ENCODE measurements at places on chromosomes 13 and 19. TPM values are rescaled to one million over a fixed set of nuclear protein-coding genes. Genes with fewer than 3 reads are reported as not detected.
A peak's percentile ranks its signal among the peaks of the same experiment; 100 is the strongest.

KLHL1 gene
- not detected for total RNA-seq

OLFM4 gene
- not detected for total RNA-seq

ZNF709 gene
- total RNA-seq: 4.8 TPM

FGF9 gene
- total RNA-seq: 0.22 TPM

KIR2DL3 gene
- total RNA-seq: not detected

COMP gene
- total RNA-seq: 0.10 TPM

WTIP gene
- 0.07 TPM for total RNA-seq

CRTC1 gene
- 13.1 TPM for total RNA-seq

MEIOSIN gene
- total RNA-seq: not detected

DNA sequence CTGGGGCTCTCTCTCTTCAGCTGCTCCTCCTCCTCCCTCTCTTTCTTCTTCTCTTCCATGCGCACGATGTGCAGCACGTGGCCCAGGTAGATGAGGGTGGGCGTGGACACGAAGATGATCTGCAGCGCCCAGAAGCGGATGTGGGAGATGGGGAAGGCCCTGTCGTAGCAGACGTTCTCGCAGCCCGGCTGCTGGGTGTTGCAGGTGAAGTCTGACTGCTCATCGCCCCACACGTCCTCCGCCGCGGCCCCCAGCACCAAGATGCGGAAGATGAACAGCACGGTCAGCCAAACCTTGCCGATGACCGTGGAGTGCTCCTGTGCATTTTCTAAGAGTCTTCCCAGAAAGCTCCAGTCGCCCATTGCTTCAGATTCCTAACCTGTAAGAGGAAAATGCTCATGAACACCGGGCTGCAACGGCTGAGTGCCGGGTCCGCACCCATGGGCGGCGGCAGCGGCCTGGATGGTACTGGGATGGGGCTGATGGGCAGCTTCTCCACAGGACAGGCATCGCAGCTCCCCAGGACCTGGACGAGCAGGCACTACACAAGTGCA lies 17.8 kb downstream of the GJA3 start:
- H3K27me3 ChIP-seq: peaks cover 32% of the 10 kb centered on the region
- DNase-seq: no peak
- peaks cover 5% of the 10 kb centered on the region for H3K4me1 ChIP-seq
- no peaks in the 10 kb centered on the region for H3K36me3 ChIP-seq
- no peak overlapping the region for H3K27ac ChIP-seq

- H3K4me3 ChIP-seq: no peak overlapping the region
- H3K4me1 ChIP-seq: peaks cover 9% of the 10 kb centered on the region
- peaks cover 57% of the 10 kb centered on the region for H3K27me3 ChIP-seq
- no peak overlapping the region for H3K27ac ChIP-seq
- H3K36me3 ChIP-seq: no peaks in the 10 kb centered on the region
- no peak for DNase-seq
Measured at GRCh38 chr19:47469363-47469700, 2.4 kb downstream of the SLC8A2 start.

DNA sequence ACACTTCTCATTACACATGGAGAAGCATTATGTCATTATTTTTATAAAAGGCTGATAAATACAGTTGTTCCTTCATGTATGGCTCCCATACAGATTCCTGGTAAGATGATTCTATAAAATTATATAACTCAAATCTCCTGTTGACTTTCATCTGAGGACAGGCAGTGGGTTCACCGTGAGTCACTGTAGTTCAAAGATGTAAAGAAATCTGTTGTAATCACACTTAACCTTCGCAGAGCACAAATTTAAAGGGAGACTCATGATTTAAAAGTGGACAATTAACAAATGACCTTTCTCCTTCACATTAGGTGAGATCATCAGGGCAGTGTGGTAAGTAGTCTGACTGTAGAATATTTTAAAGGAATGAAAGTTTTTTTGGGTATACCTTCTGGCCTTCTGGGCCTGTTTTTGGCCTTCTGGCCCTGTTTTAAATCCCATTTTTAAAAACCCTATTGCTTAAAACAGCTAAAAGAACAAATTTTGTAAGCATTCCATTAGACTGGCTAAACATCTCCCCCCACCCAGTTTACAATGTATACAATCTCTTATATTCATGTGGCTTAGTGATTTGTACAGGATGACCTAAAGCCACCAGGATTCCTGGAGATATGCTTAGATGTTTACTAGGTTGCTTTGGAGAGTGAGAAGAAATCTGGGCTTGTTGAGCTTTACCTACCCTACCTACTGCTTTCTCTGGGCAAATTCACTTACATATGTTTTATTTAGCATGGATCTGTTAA lies 171.2 kb downstream of the ITGBL1 start:
- peak overlapping the region; percentile 76 for H3K27ac ChIP-seq
- no peak for DNase-seq
- peaks cover 44% of the 10 kb centered on the region for H3K4me1 ChIP-seq
- H3K36me3 ChIP-seq: no peaks in the 10 kb centered on the region
- peak overlapping the region; percentile 58 for H3K4me3 ChIP-seq

DNA sequence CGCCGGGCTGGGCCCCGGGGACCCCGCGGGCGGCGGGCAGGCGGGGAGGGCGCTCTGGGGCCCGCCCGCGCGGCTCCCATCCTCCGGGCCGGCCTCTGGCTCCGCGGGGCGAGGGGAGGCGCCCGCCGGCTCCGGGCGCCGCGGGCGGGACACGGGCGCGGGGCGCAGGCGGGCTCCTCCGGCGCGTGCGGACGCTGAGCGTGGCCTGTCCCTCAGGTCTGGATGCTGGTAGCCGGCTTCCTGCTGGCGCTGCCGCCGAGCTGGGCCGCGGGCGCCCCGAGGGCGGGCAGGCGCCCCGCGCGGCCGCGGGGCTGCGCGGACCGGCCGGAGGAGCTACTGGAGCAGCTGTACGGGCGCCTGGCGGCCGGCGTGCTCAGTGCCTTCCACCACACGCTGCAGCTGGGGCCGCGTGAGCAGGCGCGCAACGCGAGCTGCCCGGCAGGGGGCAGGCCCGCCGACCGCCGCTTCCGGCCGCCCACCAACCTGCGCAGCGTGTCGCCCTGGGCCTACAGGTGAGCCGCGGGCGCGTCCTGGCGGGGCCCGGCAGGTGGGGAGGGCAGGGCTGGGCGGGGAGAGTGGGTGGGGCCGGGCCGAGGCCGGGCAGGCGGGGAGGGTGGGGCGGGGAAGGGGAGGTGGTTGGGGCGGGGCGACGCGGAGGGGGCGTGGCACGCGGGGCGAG lies 420 bp downstream of the IL17D start:
- peaks cover 2% of the 10 kb centered on the region for H3K36me3 ChIP-seq
- no peak overlapping the region for H3K4me3 ChIP-seq
- H3K4me1 ChIP-seq: peaks cover 14% of the 10 kb centered on the region
- H3K27ac ChIP-seq: no peak overlapping the region
- peaks cover 19% of the 10 kb centered on the region for H3K27me3 ChIP-seq

- H3K4me3 ChIP-seq: peak within 1 kb of the TSS; percentile 86
- H3K27me3 ChIP-seq: no peaks in the 10 kb centered on the region
- peak within 1 kb of the TSS; percentile 90 for H3K27ac ChIP-seq
- H3K4me1 ChIP-seq: peaks cover 36% of the 10 kb centered on the region
- peak; percentile 93 for DNase-seq
Measured at GRCh38 chr19:7636691-7637373, at the start of gene STXBP2. Gene STXBP2 (plus strand): TSS chr19:7637110. CDS start chr19:7637150, 40 bp downstream.

- DNase-seq: no peak
- no peaks in the 10 kb centered on the region for H3K36me3 ChIP-seq
- H3K4me1 ChIP-seq: peaks cover 13% of the 10 kb centered on the region
Measured at GRCh38 chr19:31340042-31341025, 8.9 kb downstream of the TSHZ3 start.

- DNase-seq: no peak
- no peaks in the 10 kb centered on the region for H3K27me3 ChIP-seq
- no peak overlapping the region for H3K27ac ChIP-seq
- H3K36me3 ChIP-seq: no peaks in the 10 kb centered on the region
Measured at GRCh38 chr13:103931331-103931845, 865.2 kb upstream of the SLC10A2 start.

GRCh38 chr19:12035220-12036172 lies at the start of gene ZNF433:
Gene ZNF433 (minus strand): TSS chr19:12035679. CDS start chr19:12035539, 140 bp downstream.
- peak; percentile 80 for DNase-seq
- H3K27me3 ChIP-seq: no peaks in the 10 kb centered on the region
- peak within 1 kb of the TSS; percentile 74 for H3K27ac ChIP-seq
- no peaks in the 10 kb centered on the region for H3K36me3 ChIP-seq
- peaks cover 20% of the 10 kb centered on the region for H3K4me1 ChIP-seq

GRCh38 chr13:46605076-46605824 lies 52.3 kb downstream of the LRCH1 start:
- H3K27ac ChIP-seq: peak overlapping the region; percentile 86
- H3K27me3 ChIP-seq: no peaks in the 10 kb centered on the region
- DNase-seq: no peak

- no peaks in the 10 kb centered on the region for H3K4me1 ChIP-seq
- H3K27ac ChIP-seq: no peak overlapping the region
- H3K27me3 ChIP-seq: peaks cover 22% of the 10 kb centered on the region
Measured at GRCh38 chr19:55766466-55766865, 2.5 kb upstream of the RFPL4AL1 start.

- no peak for DNase-seq
- no peaks in the 10 kb centered on the region for H3K27me3 ChIP-seq
- H3K27ac ChIP-seq: no peak overlapping the region
- H3K4me1 ChIP-seq: peaks cover 20% of the 10 kb centered on the region
- H3K4me3 ChIP-seq: no peak overlapping the region
Measured at GRCh38 chr19:47190167-47190727, 40.8 kb downstream of the BBC3 start.

- no peaks in the 10 kb centered on the region for H3K4me1 ChIP-seq
- H3K4me3 ChIP-seq: no peak overlapping the region
- H3K27ac ChIP-seq: no peak overlapping the region
- peaks cover 7% of the 10 kb centered on the region for H3K27me3 ChIP-seq
- H3K36me3 ChIP-seq: no peaks in the 10 kb centered on the region
- DNase-seq: no peak
Measured at GRCh38 chr13:112154301-112155060, 87.5 kb downstream of the SOX1 start.

- H3K27me3 ChIP-seq: peaks cover 4% of the 10 kb centered on the region
- DNase-seq: peak; percentile 46
- peak overlapping the region; percentile 75 for H3K4me3 ChIP-seq
- peaks cover 13% of the 10 kb centered on the region for H3K4me1 ChIP-seq
Measured at GRCh38 chr13:109785141-109785891, 1.1 kb downstream of the IRS2 start.

DNA sequence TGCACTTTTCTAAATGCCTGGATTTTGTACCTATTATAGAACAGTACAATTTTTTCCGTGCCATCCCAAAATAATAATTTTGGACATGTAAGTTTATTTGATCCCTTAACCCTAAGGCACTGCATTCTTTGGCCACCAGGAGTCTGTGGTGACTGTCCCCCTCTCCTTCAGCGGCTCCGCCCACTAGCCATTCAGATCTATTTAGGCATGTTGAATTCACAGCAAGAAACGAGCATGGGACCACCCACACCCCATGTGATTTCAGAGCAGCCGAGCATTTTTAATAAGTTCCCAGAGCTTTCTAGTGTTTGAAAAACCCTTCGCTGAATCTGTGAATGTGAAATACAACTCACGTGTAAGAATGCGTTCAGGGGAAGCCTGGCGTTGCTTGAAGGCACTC lies 567.5 kb downstream of the MYO16 start:
- no peaks in the 10 kb centered on the region for H3K4me1 ChIP-seq
- H3K27me3 ChIP-seq: peaks cover 5% of the 10 kb centered on the region
- H3K27ac ChIP-seq: no peak overlapping the region
- no peak for DNase-seq
- H3K4me3 ChIP-seq: no peak overlapping the region

DNA sequence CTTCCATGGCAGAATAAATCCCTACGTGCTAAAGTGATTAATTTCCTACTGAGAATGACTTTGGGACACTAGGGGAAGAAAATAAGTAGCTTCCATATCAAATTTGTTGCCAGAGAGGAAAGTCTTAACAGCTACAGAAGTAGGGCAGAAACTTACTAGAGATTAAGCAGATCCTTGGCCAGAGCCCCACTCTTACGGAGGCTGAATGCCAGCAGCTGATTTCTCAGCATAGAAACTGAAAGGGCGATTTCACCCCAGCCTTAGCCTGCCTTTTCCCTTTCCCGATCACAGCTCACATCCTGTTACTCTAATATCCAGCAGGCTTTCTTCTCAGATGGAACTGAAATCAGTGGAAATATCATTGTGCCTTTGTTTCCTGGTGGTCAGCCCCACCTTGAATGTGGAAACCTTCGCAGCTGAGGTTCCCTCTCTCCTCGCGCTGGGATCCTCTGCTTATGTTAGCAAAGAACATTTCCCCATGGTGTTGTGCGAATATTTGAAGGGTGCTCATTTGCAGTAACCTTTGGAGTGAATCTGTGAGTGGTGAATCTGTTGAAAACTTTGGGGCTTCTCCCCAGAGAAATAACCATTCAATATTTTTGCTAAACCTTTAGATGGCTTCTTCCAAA lies 8.4 kb downstream of the FAM124A start:
- H3K27me3 ChIP-seq: peaks cover 33% of the 10 kb centered on the region
- no peaks in the 10 kb centered on the region for H3K4me1 ChIP-seq
- DNase-seq: no peak
- no peak overlapping the region for H3K27ac ChIP-seq
- H3K4me3 ChIP-seq: no peak overlapping the region
- no peaks in the 10 kb centered on the region for H3K36me3 ChIP-seq

DNA sequence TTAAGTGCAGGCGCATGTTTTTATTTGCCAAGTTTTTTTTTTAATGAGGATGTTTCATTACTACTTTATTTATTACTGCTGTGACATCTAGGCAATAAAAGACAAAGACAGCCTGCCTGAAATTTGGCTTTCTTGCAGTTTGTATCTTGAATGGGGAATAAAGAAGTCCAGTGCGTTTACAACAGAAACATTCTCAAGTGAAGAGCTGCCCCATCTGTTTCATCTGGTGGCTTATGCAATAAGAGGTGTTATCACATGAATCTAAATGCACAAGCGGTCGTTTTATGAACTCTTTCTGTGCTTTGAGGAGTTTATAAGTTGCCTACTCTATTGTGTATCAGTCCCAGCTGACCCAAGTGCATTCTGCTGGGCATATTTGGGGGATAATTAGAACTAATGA lies 12.6 kb upstream of the MAB21L1 start:
- no peaks in the 10 kb centered on the region for H3K36me3 ChIP-seq
- no peak for DNase-seq
- no peaks in the 10 kb centered on the region for H3K27me3 ChIP-seq
- no peak overlapping the region for H3K4me3 ChIP-seq
- H3K27ac ChIP-seq: no peak overlapping the region

DNA sequence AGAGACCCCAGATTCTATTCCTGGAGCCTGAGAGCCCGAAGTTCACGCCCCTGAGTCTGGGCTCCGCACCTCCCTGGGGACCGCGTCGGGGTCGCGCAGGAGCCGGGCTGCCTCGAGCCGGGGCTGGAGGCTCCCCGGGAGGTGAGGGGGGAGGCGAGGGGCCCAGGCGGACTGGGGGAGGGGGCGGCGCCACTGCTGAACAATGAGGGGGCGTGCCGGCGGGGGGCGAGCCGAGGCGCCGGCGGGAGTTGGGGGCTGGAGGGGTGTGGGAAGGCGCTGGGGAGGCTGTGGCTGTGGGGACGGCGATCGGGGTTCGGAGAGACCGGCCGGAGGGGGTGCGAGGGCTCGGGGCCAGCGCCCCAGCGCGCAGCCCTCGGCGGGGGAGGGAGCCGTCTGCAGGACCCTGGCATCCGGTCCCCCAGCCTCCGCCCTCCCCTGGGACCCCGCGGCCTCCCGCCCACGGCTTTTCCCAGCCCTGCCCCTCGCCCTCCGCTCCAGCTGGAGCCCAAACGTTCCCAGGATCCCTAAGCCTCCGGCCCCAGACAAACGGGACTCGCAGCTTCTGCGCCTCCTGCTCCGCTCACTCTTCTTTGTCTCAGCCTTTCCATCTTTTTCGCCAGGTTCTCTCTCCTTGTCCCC lies 922 bp downstream of the PLEKHG2 start:
- peaks cover 46% of the 10 kb centered on the region for H3K36me3 ChIP-seq
- DNase-seq: peak; percentile 48
- peak overlapping the region; percentile 89 for H3K4me3 ChIP-seq
- H3K27ac ChIP-seq: peak overlapping the region; percentile 98

- H3K36me3 ChIP-seq: no peaks in the 10 kb centered on the region
- H3K4me3 ChIP-seq: no peak overlapping the region
- no peak for DNase-seq
- no peak overlapping the region for H3K27ac ChIP-seq
Measured at GRCh38 chr19:29278716-29279115, 65.8 kb upstream of the UQCRFS1 start.

Data from activated B cell treated with CpG ODN at 0.5 μM for 24 hours (primary cell).